ENCODE measurements at places on chromosomes 16 and 17.
A peak's percentile ranks its signal among the peaks of the same experiment; 100 is the strongest.

- H3K27ac ChIP-seq = no peak overlapping the region
- DNase-seq = no peak
- no peaks in the 10 kb centered on the region for H3K4me1 ChIP-seq
- no peaks in the 10 kb centered on the region for H3K36me3 ChIP-seq
- no peaks in the 10 kb centered on the region for H3K27me3 ChIP-seq
Measured at GRCh38 chr16:52113533-52114183, 433.3 kb downstream of the TOX3 start.

GRCh38 chr17:596763-597644 lies 117.6 kb downstream of the VPS53 start:
- H3K4me1 ChIP-seq = no peaks in the 10 kb centered on the region
- H3K27ac ChIP-seq = no peak overlapping the region
- no peak for DNase-seq
- H3K27me3 ChIP-seq = no peaks in the 10 kb centered on the region
- no peak overlapping the region for H3K4me3 ChIP-seq
- H3K36me3 ChIP-seq = peaks cover 22% of the 10 kb centered on the region

- no peak for DNase-seq
- no peak overlapping the region for H3K27ac ChIP-seq
- H3K4me3 ChIP-seq = no peak overlapping the region
- H3K27me3 ChIP-seq = no peaks in the 10 kb centered on the region
Measured at GRCh38 chr16:4550591-4550990, 5.5 kb upstream of the C16orf96 start.

- H3K27me3 ChIP-seq = peaks cover 14% of the 10 kb centered on the region
- peaks cover 26% of the 10 kb centered on the region for H3K4me1 ChIP-seq
- H3K4me3 ChIP-seq = no peak overlapping the region
- H3K36me3 ChIP-seq = no peaks in the 10 kb centered on the region
- DNase-seq = no peak
Measured at GRCh38 chr17:81388091-81388611, 7.1 kb upstream of the BAHCC1 start.

- no peak overlapping the region for H3K27ac ChIP-seq
- H3K4me1 ChIP-seq = peaks cover 56% of the 10 kb centered on the region
- no peak for DNase-seq
- no peaks in the 10 kb centered on the region for H3K36me3 ChIP-seq
- no peak overlapping the region for H3K4me3 ChIP-seq
Measured at GRCh38 chr16:75102595-75102994, 14.0 kb downstream of the LDHD start.

DNA sequence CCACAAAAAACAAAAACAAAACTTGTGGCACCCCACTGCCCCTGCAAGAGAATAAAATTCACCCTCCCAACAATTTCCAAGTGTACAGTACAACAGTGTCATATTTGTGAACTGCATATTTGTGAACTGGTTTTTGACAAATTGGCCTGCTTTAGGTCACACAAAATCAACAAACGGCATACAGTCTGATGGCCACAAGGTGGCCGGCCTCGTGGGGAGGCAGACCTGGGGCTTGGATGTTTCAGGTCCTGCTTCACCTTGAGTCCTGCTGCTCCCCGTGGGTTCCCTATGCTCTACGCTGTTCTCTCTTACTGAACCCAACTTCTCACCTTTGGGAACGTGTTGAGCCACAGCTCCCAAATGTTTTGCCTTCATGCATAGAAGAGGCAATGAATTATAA lies 102.2 kb downstream of the CDK5R1 start:
- no peaks in the 10 kb centered on the region for H3K27me3 ChIP-seq
- DNase-seq = no peak
- H3K27ac ChIP-seq = no peak overlapping the region
- no peaks in the 10 kb centered on the region for H3K4me1 ChIP-seq
- H3K36me3 ChIP-seq = no peaks in the 10 kb centered on the region

DNA sequence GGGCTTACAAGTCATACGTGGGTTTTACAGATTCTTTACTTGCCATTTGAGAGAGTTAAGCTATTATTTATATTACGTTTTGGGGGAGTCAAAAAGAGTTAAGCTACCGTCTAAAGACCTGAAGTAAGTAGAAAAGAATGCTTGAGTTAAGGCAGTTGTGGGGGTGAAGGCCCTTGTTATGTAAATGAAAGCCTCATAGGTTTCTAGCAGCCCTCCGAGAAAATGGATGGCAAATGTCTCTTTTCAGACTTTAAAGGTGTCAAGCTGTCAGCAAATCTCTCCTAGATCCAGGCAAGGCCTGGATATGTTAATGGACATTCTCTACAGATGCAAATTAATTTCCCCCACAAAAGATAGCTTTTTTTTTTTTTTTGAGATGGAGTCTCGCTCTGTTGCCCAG lies 7.2 kb upstream of the EIF4A3 start:
- H3K27me3 ChIP-seq = no peaks in the 10 kb centered on the region
- H3K4me3 ChIP-seq = no peak overlapping the region
- H3K27ac ChIP-seq = no peak overlapping the region
- no peaks in the 10 kb centered on the region for H3K36me3 ChIP-seq
- peaks cover 8% of the 10 kb centered on the region for H3K4me1 ChIP-seq

- H3K4me3 ChIP-seq = no peak overlapping the region
- no peak overlapping the region for H3K27ac ChIP-seq
- no peaks in the 10 kb centered on the region for H3K4me1 ChIP-seq
- H3K36me3 ChIP-seq = peaks cover 3% of the 10 kb centered on the region
- no peak for DNase-seq
- H3K27me3 ChIP-seq = no peaks in the 10 kb centered on the region
Measured at GRCh38 chr17:63356337-63356757, 89.8 kb downstream of the CYB561 start.

DNA sequence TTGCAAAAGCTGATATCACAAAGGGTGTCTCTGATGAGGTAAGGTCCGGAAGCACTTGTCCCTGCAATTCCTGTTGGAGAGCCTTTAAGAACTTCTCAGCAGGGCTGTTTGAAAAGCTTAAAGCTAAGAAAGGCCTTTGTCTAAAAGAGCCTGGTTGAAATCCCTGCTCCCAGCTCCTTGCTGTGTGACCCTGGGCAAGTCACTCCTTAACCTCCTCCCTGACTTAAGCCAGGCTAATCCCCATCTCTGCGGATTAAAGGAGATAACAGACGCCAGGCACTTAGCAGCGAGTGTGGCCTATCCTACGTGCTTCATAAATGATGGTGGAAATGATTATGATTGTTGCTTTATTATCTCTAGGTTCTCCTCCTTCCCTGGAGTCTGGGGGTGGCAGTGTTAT lies 368.0 kb upstream of the RBFOX1 start:
- H3K27ac ChIP-seq = no peak overlapping the region
- H3K27me3 ChIP-seq = no peaks in the 10 kb centered on the region
- H3K4me1 ChIP-seq = no peaks in the 10 kb centered on the region
- H3K4me3 ChIP-seq = no peak overlapping the region
- H3K36me3 ChIP-seq = no peaks in the 10 kb centered on the region

- H3K27ac ChIP-seq = peak within 1 kb of the TSS; percentile 51
- H3K4me3 ChIP-seq = peak within 1 kb of the TSS; percentile 78
- peaks cover 47% of the 10 kb centered on the region for H3K4me1 ChIP-seq
- DNase-seq = peak; percentile 67
- H3K36me3 ChIP-seq = no peaks in the 10 kb centered on the region
- H3K27me3 ChIP-seq = no peaks in the 10 kb centered on the region
Measured at GRCh38 chr17:40062329-40063186, at the start of gene THRA. TSS of gene THRA (plus strand) at chr17:40062965. CDS start at chr17:40074489, 11,524 bp downstream.

DNA sequence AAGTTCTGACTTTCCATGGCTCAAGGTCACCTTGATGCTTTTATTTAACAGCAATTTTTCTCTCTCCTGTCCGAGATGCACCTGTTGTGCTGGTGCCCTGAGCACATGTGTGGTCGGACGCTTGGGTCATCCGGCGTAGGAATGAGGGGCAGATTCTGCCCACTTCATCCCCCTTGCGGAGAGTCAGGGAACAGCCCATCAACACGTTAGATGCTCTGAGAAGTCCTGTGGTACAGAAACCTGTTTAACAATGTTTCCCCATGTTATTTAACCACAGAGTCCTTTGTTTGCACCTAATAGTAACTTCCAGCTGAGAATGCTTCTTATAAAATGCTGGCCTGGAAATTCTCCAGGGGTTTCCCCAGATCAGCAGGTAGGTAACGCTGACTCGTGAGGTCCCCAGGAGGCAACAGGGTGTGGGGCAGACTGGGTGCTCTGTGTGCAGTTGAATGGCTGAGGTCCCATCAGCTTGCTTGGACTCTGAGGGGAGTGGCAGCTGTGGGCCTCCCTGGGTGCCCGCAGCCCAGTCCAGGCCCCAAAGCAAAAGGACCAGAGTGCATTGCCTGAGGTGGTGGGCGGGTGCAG lies 17.8 kb downstream of the DOC2B start:
- no peaks in the 10 kb centered on the region for H3K27me3 ChIP-seq
- H3K4me3 ChIP-seq = no peak overlapping the region
- H3K36me3 ChIP-seq = no peaks in the 10 kb centered on the region

DNA sequence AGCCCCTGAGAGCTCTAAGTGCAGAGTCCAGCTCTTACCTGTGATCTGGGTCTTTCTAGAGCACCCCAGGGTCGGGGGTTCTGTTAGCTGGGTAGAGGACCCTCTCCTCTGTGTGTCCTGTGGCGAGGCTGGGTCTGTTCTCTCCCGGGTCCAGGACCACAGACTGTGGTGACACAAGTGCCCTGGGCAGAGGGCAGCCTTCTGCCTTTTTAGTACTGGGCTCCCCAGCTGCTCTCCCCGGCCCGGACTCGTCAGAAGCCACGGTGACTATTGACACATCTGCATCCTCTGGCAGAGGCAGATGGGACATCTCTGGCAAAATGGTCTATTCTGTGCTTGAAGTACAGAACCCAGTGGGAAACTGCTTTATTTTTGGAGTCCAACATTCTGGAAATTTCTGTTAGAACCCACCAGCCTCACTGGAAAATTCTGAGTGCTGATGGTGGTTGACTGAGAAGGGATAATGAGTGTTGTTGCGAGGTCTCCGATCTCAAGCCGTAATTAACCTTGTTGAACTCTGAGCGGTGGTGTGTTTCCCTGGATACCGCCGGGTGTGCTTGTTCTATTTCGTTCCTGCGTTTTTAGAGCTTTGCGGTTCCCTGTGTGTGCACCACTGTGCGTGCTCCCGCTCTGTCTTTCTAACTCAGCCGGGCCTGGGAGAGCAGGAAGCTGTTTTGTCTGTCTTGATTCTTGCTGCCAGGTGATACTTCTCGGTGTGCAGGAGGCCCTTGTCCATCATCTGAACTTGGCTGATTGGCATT lies 26.0 kb upstream of the NUDT16L1 start:
- H3K27me3 ChIP-seq = no peaks in the 10 kb centered on the region
- DNase-seq = no peak
- H3K4me3 ChIP-seq = no peak overlapping the region
- H3K27ac ChIP-seq = no peak overlapping the region

GRCh38 chr17:12320286-12320685 lies 299.6 kb downstream of the MAP2K4 start:
- H3K4me3 ChIP-seq = no peak overlapping the region
- no peak overlapping the region for H3K27ac ChIP-seq

DNA sequence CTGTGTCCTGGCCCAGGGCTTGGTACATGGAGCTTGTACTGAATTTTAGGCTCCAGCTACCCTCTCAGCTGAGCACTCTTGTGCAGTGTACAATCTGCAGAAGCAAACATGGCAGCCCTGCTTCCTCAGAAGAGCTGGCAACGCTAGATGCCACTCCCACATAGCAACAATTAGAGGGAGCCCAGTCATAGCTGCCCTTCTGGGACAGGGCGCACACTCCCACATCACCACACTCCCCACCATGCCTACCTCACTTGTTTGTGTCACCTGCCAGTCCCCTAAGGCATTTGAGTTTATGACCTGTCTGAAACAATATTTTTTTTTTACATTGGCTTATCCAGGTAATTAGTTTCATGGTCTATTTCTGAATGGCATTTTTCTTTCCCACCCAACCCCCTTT lies 72.3 kb downstream of the C17orf67 start:
- H3K27ac ChIP-seq = no peak overlapping the region
- H3K36me3 ChIP-seq = no peaks in the 10 kb centered on the region

DNA sequence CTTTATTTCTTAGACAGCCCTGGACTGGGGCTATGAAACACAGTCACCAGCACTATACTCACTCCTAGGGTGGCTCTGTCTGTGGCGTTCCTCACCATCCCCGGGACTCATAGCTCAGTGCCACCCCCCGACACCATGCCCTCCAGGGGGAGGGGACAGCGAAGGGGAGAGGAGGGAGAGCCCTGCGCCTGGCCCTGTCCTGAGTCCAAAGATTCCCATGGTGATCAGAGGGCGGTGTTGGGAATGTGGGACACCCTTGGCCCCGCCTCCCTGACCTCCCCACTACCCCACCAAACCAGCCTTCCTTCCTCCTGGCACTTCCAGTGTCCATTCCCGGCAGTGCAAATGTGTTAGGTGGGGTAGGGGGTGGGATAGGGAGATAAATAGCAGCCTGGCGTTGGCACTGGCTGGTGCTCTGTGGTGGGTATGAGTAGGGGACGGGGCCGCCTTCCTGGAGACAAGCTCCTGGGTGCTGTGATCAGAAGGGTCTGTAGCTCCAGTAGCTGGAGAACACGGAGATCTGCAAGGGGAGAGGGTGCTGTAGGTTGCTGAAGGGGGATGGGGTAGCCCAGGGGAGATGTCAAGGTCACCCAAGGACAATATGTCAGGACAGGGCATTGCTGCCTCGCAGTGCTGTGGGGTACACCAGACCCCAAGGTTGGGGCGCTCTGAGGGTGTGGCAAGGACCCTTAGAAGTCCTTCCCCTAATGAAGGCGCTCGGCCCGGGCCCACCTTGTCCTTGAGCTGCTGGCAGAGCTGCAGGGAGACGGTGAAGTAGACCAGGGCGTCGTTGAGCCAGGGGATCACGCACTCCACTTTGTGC lies 2.0 kb downstream of the SMIM22 start:
- no peak overlapping the region for H3K4me3 ChIP-seq
- peaks cover 12% of the 10 kb centered on the region for H3K4me1 ChIP-seq
- H3K36me3 ChIP-seq = no peaks in the 10 kb centered on the region
- no peak for DNase-seq
- H3K27ac ChIP-seq = no peak overlapping the region
- no peaks in the 10 kb centered on the region for H3K27me3 ChIP-seq

GRCh38 chr16:48292452-48292851 lies 45.1 kb upstream of the ABCC11 start:
- DNase-seq = no peak
- no peaks in the 10 kb centered on the region for H3K4me1 ChIP-seq
- no peak overlapping the region for H3K27ac ChIP-seq
- peaks cover 42% of the 10 kb centered on the region for H3K36me3 ChIP-seq

- DNase-seq = no peak
- H3K36me3 ChIP-seq = no peaks in the 10 kb centered on the region
- H3K27ac ChIP-seq = no peak overlapping the region
Measured at GRCh38 chr17:74059479-74060240, 143.8 kb upstream of the RPL38 start.

- no peaks in the 10 kb centered on the region for H3K27me3 ChIP-seq
- H3K27ac ChIP-seq = peak overlapping the region; percentile 94
- no peak for DNase-seq
Measured at GRCh38 chr17:80453998-80454556, 22.3 kb downstream of the NPTX1 start.

DNA sequence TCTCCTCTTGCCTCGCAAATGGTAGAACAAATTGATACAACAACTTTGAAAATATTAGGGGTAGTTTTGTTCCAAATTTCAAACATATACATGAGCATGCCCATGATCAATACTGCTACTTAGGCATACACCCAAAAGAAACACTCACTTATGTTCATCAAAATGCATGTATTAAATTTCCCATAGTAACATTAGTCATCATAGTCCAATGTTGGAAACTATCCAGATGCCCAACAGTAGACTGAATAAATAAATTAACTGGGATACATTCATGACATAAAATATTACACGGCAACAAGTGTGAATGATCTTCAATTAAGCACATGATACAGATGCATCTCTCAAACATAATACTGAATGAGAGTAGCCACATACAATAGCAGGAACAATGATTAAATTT lies 391.6 kb downstream of the CDH11 start:
- H3K4me3 ChIP-seq = no peak overlapping the region
- no peaks in the 10 kb centered on the region for H3K27me3 ChIP-seq
- no peaks in the 10 kb centered on the region for H3K36me3 ChIP-seq
- H3K27ac ChIP-seq = no peak overlapping the region
- no peaks in the 10 kb centered on the region for H3K4me1 ChIP-seq

Measured in CD4-positive, CD25-positive, alpha-beta regulatory T cell (primary cell).